ENCODE measurements at places on chromosomes 12 and 14. TPM values are rescaled to one million over a fixed set of nuclear protein-coding genes. Genes with fewer than 3 reads are reported as not detected.

AMN gene
- polyA plus RNA-seq: 19.9 TPM

SLIRP gene
- 97.3 TPM for polyA plus RNA-seq

ANO4 gene
- polyA plus RNA-seq: 2.0 TPM

RERG gene
- 44.5 TPM for polyA plus RNA-seq

KCNMB4 gene
- polyA plus RNA-seq: 18.4 TPM

LRRIQ1 gene
- 35.8 TPM for polyA plus RNA-seq

RDH11 gene
- 123 TPM for polyA plus RNA-seq

PLBD1 gene
- polyA plus RNA-seq: 46.6 TPM

PLCZ1 gene
- 0.89 TPM for polyA plus RNA-seq

HOXC12 gene
- polyA plus RNA-seq: not detected

NEUROD4 gene
- polyA plus RNA-seq: not detected

TAS2R9 gene
- not detected for polyA plus RNA-seq

FOXM1 gene
- polyA plus RNA-seq: 37.2 TPM

ESRRB gene
- polyA plus RNA-seq: 6.6 TPM

ACADS gene
- 23.0 TPM for polyA plus RNA-seq

HOXC5 gene
- 2.0 TPM for polyA plus RNA-seq

IFNG-AS1 gene
- not detected for polyA plus RNA-seq

DNA sequence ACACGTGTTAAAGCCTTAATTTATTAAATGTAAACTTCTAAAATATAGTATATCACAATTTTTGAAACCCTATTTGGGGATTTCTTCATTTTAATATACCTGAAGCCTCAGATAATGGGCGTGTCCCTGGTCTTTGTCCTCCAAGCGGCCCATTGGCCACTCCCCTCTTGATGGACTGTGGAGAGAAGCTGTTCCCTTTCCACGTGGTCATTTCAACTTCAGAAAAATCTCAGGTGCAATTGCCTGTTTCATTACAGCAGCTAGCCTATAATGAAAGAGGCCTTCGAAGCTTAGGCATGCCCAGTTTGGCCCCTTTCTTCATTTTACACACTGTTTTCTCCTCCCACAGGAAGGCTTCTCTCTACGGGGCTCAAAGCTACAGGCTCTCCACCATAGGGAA is 131.4 kb upstream of the ARHGAP5 start:
- DNase-seq: no peak

GRCh38 chr12:462936-463705 is 3.4 kb downstream of the B4GALNT3 start:
- DNase-seq: no peak

DNA sequence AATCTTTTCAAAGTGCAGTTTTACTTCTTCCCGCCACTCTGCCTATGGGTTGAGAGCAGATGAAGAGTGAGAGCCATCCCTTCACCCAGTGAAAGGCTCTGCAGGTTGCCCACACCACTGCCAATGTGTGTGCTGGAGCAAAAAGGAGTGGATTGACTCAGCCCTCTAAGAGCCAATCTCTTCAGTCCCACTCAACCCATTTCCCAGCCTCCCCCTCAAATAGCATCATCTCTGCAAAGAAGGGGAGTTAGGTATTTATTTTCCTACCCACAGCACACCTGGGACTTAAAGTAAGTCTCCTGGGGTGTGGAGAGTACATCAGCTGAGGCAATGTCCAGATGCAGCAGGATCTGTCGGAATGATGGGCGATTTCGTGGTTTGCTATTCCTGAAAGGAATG is 15.3 kb downstream of the MAP3K12 start:
- DNase-seq: no peak

- DNase-seq: no peak
Measured at GRCh38 chr14:75369506-75369905, 58.3 kb upstream of the JDP2 start.

DNA sequence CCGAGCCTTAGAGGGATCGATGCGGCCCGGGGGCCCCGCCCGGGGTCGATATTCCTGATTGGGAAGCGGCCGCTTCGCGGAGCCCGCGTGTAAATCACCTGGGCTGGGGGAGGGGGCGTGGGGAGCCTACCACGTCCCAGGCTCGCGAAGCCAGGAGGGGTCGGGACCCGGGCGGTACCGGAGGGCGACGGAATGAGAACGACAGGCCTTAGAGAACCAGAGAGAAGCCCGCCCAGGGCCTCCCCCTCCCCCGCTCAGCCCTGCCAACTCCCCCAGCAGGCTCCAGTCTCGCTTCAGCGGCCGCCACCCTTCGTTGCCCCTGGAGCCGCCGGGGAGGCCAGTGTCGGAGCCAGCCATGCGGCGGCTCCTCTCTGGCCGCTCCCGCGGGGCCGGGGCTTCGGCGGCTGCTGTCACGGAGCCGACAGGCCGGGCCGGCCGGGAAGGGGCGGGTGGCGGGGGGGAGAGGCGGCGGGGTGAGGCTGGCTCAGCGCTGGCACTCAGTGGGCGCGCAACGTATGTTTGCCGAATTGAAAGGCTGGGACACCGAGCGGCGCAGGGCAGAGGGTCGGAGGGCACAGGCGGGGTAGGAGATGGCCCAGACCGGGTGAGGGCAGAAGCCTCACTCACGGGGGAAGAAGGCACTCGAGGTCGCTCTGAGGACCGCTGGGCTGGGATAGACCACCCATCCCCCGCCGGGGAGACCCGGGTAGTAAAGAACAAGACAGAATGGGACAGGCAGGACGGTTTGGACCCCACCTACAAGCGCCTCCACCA is 1.4 kb upstream of the DNAJC22 start:
- DNase-seq: no peak

GRCh38 chr12:43696154-43696553 is 62.4 kb downstream of the PUS7L start:
- no peak for DNase-seq

DNA sequence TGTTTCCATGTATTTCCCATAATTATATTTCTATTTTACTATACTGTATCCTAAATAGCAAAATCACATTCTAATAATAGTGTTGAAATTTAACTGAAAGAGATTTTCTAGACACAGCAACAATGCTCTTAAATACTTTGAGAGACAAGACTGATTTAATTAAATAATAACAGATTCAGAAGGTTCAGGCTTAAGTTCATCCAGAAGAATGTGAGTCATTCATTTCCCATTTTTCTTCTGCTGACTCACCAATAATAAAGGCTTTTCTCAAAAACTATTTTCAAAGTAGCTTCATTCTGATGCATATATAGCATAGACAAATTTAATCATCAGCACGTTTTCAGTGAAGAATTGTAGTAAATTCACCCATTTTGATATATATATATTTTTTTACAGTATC is 481.4 kb downstream of the MDGA2 start:
- DNase-seq: no peak

- no peak for DNase-seq
Measured at GRCh38 chr12:64991121-64991611, 129.9 kb downstream of the WIF1 start.

GRCh38 chr12:88298761-88299242 is 156.7 kb downstream of the TMTC3 start:
- DNase-seq: no peak

- DNase-seq: no peak
Measured at GRCh38 chr12:104452087-104452486, 4.7 kb upstream of the CHST11 start.

GRCh38 chr12:749751-750270 is 2.6 kb upstream of the WNK1 start:
- no peak for DNase-seq

GRCh38 chr12:109236257-109236656 is 72.8 kb downstream of the FOXN4 start:
- no peak for DNase-seq

DNA sequence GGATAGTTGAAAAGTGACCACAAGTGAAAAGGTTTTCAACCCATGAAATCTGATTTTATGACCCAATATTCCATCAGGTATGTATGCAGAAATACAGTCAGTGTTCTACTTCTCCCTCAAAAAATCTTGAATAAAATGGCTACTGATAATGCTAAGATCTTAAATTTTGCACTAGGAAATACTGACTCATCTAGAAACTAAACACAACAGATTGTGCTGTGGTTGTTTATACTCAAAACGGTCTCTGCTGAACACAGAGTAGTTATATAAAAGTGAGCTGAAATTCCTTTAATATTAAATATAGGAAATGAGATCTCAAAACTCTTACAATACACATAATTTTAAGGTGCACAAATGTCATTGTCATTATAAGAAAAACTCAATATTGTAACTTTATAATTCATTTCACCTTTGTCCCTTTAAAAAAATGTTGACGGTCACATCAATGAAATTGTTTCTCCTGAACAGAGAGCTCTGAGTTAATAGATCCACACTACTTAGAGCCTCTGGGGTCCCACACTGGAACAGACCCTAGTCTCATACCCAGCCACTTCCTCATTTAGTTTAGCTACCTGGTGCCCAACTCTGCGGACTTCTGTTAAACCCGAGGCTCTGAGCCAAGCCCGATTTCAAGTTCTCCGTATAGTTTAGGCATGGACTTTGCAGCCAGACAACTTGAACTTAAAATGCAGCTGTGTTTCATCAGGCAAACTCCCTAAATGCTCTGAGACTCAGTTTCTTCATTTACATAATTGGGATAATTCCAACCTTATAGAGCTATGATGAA is 9.3 kb downstream of the COCH start:
- DNase-seq: no peak

DNA sequence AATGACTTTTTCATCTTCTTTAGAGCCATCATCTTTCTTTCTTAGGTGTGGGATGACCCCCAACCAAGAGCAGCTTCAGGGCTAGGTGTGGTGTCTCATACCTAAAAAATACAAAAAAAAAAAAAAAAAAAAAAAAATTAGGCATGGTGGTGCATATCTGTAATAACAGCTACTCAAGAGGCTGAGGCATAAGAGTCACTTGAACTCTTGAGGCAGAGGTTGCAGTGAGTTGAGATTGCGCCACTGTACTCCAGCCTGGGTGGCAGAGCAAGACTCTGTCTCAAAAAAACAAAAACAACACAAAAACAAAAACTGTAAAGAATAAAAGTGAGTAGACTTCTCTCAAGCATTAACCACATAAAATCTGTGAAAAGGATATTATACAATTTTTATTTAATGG is 8.0 kb upstream of the ATF7IP start:
- no peak for DNase-seq

GRCh38 chr14:48319823-48320222 is 644.4 kb upstream of the MDGA2 start:
- DNase-seq: no peak

DNA sequence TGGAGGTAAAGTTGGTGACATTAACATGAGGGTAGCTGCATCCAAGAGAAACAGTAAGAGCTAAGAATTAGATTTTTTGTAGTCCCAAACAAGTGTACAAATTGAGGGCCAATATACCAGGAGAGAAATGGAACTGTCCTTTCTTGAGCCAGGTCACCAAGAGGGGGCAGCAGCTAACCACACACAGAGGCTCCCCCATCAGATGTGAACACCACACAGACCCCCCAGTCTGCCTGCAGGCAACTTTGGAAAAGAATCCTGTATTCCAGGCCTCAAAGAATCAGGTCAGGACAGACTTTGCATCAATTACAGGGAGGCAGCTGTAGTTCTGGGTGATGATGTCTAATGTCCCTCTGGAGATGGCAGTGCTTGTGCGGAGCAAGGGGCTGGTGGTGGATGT is 77.9 kb downstream of the SPTB start:
- DNase-seq: no peak

- DNase-seq: no peak
Measured at GRCh38 chr12:104443008-104443407, 13.7 kb upstream of the CHST11 start.

DNA sequence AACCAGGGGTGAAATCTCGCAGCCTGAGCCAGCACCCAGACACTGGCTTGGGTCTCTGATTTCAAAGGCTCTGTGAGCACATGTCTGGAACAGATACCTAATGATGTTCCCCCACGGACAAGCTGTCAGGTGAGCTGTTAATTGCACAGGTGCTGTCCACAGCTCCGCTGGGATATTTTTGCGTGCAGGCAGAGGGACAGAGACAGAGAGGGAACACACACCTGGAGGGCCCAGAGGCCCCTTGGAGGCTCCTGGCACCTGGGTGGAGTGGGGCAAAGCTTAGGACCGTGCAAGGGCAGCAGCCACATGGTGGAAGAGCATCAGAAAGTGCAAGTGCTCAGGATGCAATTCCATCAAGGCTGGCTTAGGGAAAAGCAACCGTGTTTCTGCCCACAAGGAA is 57.3 kb downstream of the ARL6IP4 start:
- DNase-seq: no peak

DNA sequence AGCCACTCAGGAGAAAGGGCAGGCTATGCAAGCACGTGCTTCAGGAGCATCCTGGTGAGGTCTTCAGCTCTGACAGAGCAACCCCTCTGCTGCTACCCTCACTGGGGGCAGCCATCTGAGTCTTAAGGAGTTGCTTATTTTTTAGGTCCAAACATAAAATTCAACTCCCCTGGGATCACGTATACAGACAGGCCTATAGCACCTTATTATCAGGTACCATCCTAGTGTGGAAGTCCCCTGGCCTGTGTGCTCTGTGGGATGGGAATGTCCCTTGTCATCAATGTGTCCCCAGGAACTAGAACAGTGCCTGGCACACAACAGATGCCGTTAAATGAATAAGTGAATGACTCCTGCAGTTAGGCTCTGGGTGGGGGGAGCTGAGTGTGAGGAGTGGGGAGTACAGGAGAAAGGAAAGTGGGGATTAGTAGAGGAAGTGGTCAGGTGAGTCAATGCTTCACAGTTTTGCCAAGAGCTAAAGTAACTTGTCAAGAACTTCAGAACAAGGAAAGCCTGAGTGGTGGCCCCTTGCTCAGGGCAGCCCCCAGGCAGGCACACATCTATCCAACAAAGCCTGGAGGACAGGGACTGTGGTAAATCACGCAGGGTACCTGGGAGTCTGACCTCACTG is 33.5 kb downstream of the DAD1 start:
- no peak for DNase-seq

GRCh38 chr12:20808521-20808920 is 2.0 kb upstream of the SLCO1B3 start:
- DNase-seq: no peak

All from renal cortex interstitium (tissue), 15 donors.